Right renal cortex interstitium (tissue), 3 donors: ENCODE measurements at places on chromosomes 6 and 20. TPM values are rescaled to one million over a fixed set of nuclear protein-coding genes. Genes with fewer than 3 reads are reported as not detected.

The C2 gene
- 4.3 TPM for polyA plus RNA-seq

The EIF6 gene
- 128 TPM for polyA plus RNA-seq

The CEP162 gene
- polyA plus RNA-seq, result 21.6 TPM

The GSTA2 gene
- 0.15 TPM for polyA plus RNA-seq

The CRISP3 gene
- 0.10 TPM for polyA plus RNA-seq

- no peak for DNase-seq
Measured at GRCh38 chr6:25017932-25018567, 82.3 kb upstream of the RIPOR2 start.

The THBS2 gene
- 12.2 TPM for polyA plus RNA-seq

The SEC63 gene
- polyA plus RNA-seq, result 110 TPM

The SAMD3 gene
- polyA plus RNA-seq, result 0.96 TPM

The SPAG4 gene
- 2.2 TPM for polyA plus RNA-seq

GRCh38 chr6:54913211-54913610, 66.6 kb downstream of the FAM83B start:
- DNase-seq, result no peak

DNA sequence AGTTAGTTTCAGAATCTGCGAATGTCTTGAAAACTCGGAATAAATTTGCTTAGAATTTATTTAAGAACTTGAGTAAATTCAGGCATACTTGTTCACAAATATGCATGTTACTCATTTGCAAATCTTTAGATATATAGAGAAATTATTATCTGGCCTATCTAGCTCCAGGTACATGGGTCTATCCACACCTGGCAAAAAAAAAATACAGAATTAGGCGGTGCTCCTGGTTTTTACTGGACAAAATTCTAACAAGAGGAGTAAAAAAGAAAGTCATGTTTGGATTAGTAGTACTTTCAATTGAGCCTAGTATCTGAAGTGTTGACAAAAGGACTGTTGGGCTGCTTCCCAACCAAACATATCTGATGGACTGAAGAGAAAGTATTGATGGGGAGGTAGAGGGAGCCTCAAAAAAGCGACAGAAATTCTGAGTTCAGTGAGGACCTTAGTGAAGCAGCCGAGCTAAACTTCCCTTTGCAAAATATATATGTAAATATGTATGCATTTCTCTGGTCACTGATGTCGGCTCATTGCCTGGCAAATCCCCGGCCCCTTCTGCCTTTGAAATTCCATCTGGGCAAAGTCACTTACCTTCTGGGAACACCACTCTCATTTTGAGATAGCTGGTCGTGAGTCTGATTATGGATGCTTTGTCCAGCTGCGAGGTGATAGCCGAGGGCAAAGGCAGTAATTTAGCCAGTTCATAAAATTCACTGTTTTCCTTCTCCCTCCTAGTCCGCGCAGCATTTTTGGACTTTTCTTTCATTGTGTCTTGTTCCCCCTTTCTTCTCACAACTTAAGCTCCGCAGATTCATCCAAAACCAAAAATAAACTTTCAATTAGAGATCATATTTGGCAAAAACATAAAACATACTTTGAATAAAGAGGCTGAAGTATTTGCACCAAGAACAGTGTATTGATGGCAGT, 1.8 kb downstream of the SIM1 start:
- no peak for DNase-seq

The KCNB1 gene
- 0.47 TPM for polyA plus RNA-seq

GRCh38 chr6:346386-347030, 45.0 kb upstream of the IRF4 start:
- DNase-seq, result no peak
